ENCODE measurements at places on chromosomes 5 and 9.

DNA sequence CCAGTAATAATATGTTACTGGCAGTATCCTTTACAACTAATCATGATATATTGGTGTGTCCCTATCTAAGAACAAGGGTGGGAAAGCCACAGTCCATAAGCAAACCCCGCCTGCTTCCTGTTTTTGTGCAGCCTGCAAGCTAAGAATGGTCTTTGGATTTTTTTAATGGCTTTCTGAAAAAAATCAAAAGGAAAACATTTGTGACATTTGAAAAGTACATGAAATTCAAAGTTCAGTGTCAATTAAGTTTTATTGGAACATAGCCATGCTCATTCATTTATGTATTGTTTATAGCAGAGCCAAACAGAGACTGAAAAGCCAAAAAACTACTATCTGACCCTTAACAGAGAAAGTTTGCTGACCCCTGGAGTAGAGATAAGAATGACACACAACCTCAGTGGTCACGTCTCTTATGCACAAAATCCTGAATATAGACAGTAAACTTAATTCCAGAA lies 12.8 kb upstream of the TMEM245 start:
- DNase-seq: no peak

DNA sequence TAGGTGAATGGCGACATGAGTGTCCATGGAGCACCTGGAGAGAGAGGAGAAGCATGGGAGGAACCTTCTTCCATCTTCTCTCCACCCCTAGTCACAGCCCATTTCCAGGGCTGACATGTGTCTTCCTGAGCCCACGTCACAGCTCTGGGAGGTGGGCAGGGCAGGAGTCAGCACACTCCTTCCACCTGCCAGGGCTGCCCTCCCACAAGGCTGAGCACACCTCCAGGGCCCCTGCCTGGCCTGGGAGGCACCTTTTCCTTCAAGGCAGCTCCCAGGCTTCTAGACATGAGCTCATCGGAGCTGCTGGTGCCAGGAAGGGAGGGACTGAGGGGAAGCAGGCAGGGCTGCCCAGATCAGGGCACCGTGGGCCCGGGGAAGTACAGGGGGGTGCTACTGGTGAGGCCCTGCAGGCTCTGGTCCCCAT lies 13.6 kb upstream of the SYNPO start:
- no peak for DNase-seq

GRCh38 chr5:77709993-77710685 lies 66.0 kb downstream of the TBCA start:
- no peak for DNase-seq

GRCh38 chr5:173279166-173279565 lies 44.2 kb upstream of the NKX2-5 start:
- no peak for DNase-seq

DNA sequence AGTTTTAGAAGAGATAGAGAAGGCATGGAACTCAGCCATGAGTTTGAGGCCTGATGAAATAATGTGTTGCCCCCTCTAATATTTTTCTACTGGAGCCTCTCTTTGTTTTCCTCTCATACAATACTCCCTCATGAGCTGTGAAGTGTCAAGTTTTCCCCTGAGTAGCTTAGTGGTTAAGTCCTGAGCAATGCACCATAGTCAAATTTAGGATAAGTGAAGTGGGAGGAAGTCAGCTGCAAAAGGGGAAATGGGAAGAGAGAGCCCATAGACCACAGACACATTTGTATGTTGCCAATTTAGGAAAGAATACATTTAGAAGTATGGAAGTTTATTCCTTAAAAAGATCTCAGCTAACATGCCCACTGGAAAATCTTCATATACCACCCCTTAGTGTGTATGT lies 171.5 kb upstream of the NREP start:
- DNase-seq: no peak

DNA sequence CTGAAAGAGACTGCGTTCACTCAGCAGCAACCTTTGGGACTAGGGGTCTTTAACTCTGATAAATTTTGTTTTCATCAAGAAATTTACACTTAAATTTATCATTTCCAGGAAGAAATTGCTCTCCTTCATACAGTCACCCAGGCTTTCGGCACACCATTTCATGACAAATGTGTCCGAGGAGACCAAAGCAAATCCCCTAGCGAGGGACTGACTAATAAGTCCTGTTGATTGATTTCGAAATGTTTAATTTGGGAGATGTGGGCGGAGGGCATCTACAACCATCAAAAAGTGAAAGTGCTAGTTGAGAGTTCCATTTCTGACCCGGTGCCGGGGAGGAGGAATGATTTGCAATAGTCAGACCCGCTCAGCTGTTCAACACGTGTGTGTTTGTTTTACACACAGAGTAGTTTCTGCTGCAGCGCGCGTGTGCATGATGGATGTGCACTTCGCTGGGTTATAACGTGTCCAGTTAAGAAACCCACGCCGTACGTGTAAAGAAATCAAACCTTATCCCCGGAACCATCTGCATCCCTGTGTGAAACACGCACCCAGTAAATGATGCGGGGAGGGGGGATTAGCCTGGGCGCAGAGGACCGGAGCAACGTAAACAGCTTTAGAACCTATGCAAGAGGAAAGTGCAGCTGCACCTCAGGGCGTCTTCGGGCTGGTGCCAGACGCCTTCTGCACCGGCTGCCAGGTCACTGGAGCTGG lies 845 bp upstream of the NR4A3 start:
- no peak for DNase-seq

DNA sequence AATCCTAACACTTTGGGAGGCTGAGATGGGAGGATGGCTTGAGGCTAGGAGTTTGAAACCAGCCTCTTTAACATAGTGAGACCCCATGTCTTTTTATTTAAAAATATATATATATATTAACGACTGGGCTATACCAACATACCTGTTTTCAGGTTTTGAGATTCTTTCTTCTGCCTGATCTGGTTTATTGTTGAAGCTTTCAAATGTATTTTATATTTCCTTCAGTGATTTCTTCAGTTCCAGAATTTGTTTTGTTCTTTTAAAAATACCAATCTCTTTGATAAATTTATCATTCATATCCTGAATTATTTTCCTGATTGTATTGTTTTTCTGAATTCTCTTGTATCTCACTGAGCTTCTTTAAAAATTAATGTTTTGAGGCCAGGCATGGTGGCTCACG lies 31.2 kb downstream of the OGN start:
- no peak for DNase-seq

GRCh38 chr5:57157131-57157530 lies 16.7 kb upstream of the GPBP1 start:
- no peak for DNase-seq

- no peak for DNase-seq
Measured at GRCh38 chr5:140219068-140219991, 44.3 kb downstream of the CYSTM1 start.

- DNase-seq: no peak
Measured at GRCh38 chr5:151675611-151676313, 11.0 kb downstream of the SPARC start.

Data from Panc1 (cell line).